Tibial artery (tissue), 4 donors: ENCODE measurements at places on chromosomes 12 and 14.

GRCh38 chr12:109203480-109203879 lies 87.1 kb downstream of the ACACB start:
- no peak for DNase-seq

GRCh38 chr12:63164911-63165310 lies 13.9 kb upstream of the AVPR1A start:
- no peak for DNase-seq

DNA sequence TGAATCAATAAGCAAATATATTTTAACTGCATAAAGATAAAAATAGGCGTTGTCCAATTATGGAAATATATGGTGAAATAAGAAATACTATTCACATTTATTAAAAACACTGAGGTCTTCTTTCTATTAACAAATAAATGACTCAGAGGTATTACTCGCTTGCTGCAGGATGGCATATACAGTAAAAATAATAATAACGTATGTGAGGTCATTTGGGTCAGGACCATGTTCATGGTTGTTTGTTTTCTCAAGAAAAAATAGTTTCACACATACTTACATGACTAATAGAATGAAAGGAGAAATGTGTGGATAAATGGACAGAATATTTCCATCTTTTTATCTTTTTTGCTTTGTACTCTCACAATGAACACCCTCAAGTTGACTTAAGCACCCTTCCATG lies 46.5 kb upstream of the RTL1 start:
- no peak for DNase-seq

DNA sequence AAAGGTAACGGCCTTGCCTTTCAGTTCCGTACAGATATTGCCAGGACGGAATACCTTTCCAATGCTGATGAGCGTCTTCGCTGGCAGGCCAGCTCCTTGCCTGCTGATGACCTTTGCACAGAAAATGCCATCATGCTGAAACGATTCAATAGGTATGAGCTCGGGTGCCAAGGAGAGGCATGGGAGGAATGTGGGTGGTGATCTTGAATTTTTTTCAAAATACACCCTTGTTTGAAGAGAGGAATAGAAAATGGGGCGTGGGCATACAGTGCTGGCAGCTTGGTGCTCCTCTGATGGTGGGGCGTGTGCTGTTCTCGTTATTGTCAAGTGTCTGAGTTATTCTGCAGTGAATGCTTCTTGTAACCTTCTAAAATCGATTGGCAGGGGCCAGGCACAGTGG lies 52.5 kb downstream of the HSP90AA1 start:
- no peak for DNase-seq

DNA sequence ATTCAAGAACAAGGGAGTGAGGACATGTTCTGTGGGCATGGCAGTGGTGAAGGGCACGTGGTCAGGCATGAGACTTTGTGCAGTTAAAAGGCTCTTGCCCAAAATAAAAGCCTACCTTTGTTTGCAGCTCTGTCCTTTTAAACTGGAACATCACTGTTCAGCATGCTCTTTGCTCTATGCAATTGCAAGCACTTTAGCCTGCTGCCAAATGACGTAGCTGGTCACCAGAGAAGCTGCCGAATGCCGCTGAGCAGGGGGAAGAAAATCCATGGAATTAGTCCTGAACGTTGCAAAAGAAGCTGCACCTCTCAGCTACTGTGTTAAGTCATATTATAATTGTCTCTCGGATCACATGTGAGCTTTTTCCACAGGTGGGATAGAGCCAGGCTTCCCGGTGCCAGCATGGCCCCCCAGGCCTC lies 176.3 kb upstream of the DIO2 start:
- DNase-seq: no peak

- DNase-seq: no peak
These were observed 99.2 kb downstream of the SLC5A8 start for GRCh38 chr12:101110866-101111265.

- no peak for DNase-seq
These were observed 14.2 kb downstream of the BCL11B start for GRCh38 chr14:99257673-99258221.

DNA sequence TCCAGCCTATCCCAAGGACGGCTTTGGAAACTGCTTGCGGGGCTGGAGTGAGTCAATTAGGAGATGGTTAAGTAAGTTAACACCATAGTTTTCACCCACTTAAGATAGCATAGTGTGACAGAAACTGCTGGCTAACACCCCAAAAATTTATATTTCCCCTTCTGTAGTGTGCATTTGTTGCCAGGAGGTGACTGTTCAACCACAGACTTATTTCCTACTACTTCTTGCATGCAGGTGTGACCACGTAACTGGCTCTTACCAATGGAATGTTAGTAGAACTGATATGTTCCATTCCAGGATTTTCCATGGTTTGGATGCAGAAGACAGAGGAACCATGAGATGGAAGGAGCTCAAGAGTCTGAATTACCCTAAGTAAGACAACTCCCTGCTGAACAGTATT lies 52.9 kb upstream of the SLC35F4 start:
- no peak for DNase-seq

DNA sequence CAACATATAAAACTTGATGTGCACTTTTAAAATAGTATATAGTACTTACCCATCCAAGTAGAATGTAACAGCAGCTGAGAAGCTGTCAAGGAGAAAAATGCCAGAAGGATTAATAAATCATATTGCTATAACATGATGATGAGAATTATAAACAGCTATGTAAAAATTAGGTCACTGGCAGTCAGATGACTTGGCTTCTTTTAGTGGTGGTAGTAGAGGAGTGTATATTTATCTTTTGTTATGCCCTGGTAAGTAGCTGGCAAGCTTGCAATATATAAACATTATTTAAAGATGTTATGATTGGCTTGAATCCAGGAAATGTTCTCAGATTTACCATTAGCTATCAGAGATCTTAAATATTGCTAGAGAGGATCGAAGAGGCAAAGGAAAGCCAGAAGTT lies 471.0 kb upstream of the MGAT4C start:
- DNase-seq: no peak

DNA sequence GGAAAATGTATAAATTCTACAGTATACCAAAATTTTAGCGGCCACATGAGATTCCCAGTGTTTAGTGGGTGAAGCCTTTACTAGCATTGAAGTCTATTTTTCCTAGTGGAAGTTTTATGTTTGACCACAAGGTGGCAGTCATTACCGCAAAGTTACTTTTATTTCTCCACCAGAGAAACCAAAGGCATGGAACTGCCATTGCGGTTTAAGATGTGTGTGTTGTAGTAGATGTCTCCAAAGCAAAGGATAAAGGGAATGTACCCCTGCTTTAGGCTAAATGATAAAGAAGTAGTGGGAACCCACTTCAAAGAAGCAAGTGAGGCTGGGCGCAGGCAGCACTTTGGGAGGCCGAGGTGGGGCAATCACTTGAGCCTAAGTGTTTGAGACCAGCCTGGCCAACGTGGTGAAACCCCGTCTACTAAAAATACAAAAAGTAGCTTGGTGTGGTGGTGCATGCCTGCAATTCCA lies 140.5 kb downstream of the PRKCH start:
- DNase-seq: no peak

- DNase-seq: peak; percentile 74
These were observed 86.6 kb downstream of the FOXN3 start for GRCh38 chr14:89330236-89331002.

GRCh38 chr14:20769421-20769820 lies 1.2 kb downstream of the EDDM3B start:
- DNase-seq: no peak

DNA sequence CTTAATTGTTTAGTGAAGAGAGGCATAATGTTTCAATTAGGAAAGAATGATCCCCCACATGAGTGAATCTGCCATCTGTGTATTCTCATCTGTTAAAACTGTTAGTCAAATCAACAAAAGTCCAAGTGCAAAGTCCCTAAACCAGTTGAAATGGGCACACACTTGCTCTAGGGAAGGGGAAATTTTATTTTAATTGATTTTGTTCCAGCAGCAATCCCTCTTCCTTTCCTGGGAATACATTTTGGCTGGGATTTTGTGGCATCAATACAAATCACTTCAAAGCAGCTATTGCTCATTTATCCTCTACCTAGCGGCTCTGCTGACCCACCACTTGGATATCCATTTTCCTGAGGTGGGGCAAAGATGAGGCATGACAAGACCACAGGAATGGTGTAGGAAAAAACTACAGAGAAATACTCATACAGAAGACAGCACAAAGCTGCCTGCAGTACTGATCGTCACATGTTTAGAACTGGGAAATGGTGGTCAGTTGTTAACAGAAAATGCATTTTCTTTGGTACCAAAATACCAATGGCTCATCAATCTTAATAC lies 9.8 kb upstream of the SSTR1 start:
- DNase-seq: no peak

GRCh38 chr12:64142382-64142781 lies 79.7 kb downstream of the KICS2 start:
- no peak for DNase-seq

DNA sequence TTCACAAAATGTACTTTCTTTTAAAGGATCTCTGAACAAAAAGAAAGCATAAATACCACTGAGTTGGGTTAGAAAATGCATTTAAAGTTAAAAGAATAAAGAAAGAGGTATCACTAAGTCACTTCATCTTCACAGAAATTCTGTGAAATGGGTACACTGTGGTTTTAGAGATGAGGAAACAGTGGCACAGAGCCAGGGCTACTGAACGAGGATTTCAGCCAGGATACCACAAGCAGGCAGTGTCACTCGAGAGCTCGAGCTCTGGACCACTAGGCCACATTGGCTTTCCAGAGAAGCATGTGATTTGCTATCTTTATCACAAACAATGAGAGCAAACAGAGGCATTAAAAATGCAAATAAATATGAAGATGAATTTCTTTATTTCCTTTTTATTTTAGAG lies 51.0 kb downstream of the WDHD1 start:
- DNase-seq: no peak

GRCh38 chr12:53624458-53624857 lies 1.7 kb downstream of the ATF7 start:
- DNase-seq: no peak

DNA sequence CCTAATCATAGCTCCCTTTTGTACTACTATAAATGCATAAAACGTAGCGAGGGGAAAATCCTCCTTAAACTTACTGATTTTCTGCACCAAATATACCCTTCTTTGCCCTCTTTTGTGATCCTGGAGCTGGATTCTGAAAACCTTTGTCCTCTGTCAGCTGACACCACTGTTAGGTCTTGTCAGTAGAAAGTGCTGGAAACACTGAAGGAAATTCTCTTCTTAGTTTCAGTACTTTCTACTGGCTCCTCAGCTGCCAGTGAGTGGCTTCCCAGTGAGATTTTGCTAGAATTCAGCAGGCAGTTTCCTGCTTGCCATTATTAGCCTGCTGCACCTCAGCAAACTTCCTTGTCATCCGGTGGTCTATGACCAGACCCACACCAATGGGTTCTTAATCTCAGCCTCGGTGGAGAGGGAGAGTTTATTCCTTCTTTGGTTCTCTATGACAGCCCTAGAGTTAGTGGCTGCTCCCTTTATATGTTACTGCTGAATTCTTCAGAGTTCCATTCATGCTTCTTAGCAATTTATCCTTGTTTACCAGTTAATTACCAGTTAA lies 476.2 kb downstream of the FSCB start:
- no peak for DNase-seq

DNA sequence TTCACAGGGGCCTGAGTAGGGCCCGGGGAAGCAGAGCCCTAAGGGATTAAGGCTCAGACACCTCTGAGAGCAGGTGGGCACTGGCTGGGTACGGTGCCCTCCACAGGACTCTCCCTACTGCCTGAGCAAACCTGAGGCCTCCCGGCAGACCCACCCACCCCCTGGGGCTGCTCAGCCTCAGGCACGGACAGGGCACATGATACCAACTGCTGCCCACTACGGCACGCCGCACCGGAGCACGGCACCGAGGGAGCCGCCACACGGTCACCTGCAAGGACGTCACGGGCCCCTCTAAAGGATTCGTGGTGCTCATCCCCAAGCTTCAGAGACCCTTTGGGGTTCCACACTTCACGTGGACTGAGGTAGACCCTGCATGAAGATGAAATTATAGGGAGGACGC lies 7.1 kb downstream of the LTBR start:
- DNase-seq: no peak

GRCh38 chr12:24561411-24561871 lies 387.5 kb downstream of the BCAT1 start:
- peak; percentile 21 for DNase-seq

DNA sequence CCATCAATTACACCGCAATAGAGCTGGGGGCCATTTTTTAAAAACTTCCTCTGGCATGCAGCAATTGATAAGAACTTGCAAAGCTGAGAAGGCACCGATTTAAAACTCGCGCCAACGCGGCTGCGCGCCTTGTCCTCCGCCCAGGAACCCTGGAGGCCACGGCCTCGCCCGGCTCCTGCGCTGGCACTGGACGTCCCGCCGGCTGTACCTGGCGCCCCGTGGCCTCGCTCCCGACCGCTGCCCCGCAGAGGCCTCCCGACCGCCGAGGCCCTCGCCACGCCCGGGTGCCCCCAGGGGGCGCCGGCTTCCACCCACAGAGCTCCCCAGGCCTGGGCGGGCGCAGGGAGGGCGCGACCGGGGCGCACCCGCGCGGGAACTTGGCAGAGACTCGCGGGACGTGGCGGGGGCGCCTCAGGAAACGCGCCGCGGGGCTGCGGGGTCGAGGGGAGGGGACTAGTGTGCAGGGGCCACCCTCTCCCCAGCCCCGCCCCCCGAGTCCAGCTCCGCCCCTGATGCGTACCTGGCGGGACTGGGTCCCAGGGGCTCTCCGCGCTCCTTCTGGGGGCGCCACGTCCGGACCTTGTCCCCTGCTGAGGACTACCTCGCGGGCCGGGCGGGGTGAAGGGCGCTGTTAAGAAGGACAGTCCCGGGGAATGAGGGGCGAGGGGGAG lies 65.7 kb downstream of the TNFAIP2 start:
- no peak for DNase-seq

DNA sequence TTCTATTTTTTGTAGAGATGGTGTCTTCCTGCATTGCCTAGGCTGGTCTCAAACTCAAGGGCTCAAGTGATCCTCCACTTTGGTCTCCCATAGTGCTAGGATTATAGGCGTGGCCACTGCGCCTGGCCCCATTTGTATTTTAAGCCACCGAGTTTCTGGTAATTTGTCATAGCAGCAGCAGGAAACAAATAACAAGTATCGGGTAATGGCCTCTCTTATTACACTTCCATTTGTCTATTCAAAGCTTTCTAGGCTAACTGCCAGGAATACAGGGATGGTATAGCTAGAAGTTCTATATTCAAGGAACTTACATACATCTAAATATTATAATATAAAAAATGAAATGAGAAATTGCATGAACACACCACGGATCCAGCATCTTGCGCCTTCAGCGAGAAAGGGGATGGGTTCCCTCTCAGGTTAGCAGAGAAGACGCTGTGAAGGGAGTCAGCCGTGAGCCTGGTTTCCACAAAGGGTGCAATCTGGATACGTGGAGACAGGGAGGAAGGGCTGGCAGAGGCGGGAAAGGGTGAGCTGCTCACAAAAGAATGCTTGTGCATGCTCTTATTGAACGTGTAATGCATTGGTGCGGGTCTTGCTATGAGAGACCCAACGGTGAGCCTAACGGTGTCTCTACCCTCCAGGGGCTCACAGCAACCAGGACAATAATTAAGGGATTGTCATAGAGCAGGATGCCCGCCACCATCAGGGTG lies 9.5 kb downstream of the BDKRB1 start:
- no peak for DNase-seq

GRCh38 chr14:69153873-69154270 lies 953 bp upstream of the DCAF5 start:
- DNase-seq: no peak
